ENCODE measurements at places on chromosomes 6 and 20. TPM values are rescaled to one million over a fixed set of nuclear protein-coding genes. Genes with fewer than 3 reads are reported as not detected.

HECA gene
- 19.4 TPM for polyA plus RNA-seq

BACH2 gene
- polyA plus RNA-seq: 0.61 TPM

PGC gene
- 1.00 TPM for polyA plus RNA-seq

TGM6 gene
- not detected for polyA plus RNA-seq

OLIG3 gene
- polyA plus RNA-seq: not detected

BANF2 gene
- polyA plus RNA-seq: not detected

ESR1 gene
- polyA plus RNA-seq: 0.70 TPM

CPXM1 gene
- polyA plus RNA-seq: 1.3 TPM

PROKR2 gene
- polyA plus RNA-seq: not detected

SPTLC3 gene
- 4.2 TPM for polyA plus RNA-seq

ALDH8A1 gene
- polyA plus RNA-seq: 0.23 TPM

FHL5 gene
- 0.59 TPM for polyA plus RNA-seq

TAAR2 gene
- not detected for polyA plus RNA-seq

PRELID3B gene
- polyA plus RNA-seq: 18.3 TPM

TGIF2 gene
- polyA plus RNA-seq: 4.9 TPM

SMPD2 gene
- 5.7 TPM for polyA plus RNA-seq

NNAT gene
- polyA plus RNA-seq: 1.2 TPM

FOXS1 gene
- 3.0 TPM for polyA plus RNA-seq

BTNL2 gene
- polyA plus RNA-seq: not detected

HDGFL1 gene
- not detected for polyA plus RNA-seq

OOEP gene
- polyA plus RNA-seq: not detected

CNR1 gene
- polyA plus RNA-seq: 0.41 TPM

DEFB132 gene
- polyA plus RNA-seq: not detected

LHFPL5 gene
- not detected for polyA plus RNA-seq

FAM83C gene
- polyA plus RNA-seq: not detected

PBOV1 gene
- polyA plus RNA-seq: not detected

DEFB127 gene
- polyA plus RNA-seq: not detected

KIFC1 gene
- polyA plus RNA-seq: 0.16 TPM

WFDC10B gene
- polyA plus RNA-seq: not detected

TFAP2D gene
- not detected for polyA plus RNA-seq

ERVFRD-1 gene
- 0.05 TPM for polyA plus RNA-seq

MAK gene
- polyA plus RNA-seq: 0.14 TPM

SYCP2L gene
- 0.48 TPM for polyA plus RNA-seq

MMP24 gene
- 0.27 TPM for polyA plus RNA-seq

TMEM200A gene
- 0.27 TPM for polyA plus RNA-seq

PHF20 gene
- 38.5 TPM for polyA plus RNA-seq

TRIM15 gene
- polyA plus RNA-seq: not detected

SLC32A1 gene
- not detected for polyA plus RNA-seq

DDO gene
- 10.7 TPM for polyA plus RNA-seq

SEMG1 gene
- not detected for polyA plus RNA-seq

FAM229B gene
- 75.2 TPM for polyA plus RNA-seq

EPHA7 gene
- 6.6 TPM for polyA plus RNA-seq

TBCC gene
- polyA plus RNA-seq: 18.2 TPM

RIPPLY2 gene
- polyA plus RNA-seq: 0.45 TPM

DDX27 gene
- 16.9 TPM for polyA plus RNA-seq

SIGLEC1 gene
- 4.2 TPM for polyA plus RNA-seq

TBXT gene
- polyA plus RNA-seq: not detected

GJA10 gene
- polyA plus RNA-seq: not detected

SLC22A3 gene
- 0.88 TPM for polyA plus RNA-seq

IMPG1 gene
- polyA plus RNA-seq: not detected

PRRT1 gene
- 2.6 TPM for polyA plus RNA-seq

PLCB4 gene
- 9.4 TPM for polyA plus RNA-seq

IPCEF1 gene
- polyA plus RNA-seq: 0.07 TPM

KIAA0408 gene
- 2.3 TPM for polyA plus RNA-seq

RBM24 gene
- 177 TPM for polyA plus RNA-seq

Measured in right cardiac atrium (tissue), 5 donors.